ENCODE measurements at places on chromosomes 7 and 10.

- no peak for DNase-seq
Measured at GRCh38 chr7:12583922-12584321, 13.4 kb downstream of the SCIN start.

- DNase-seq = peak; percentile 64
Measured at GRCh38 chr10:61975391-61975932, 74.0 kb downstream of the ARID5B start.

- DNase-seq = no peak
Measured at GRCh38 chr10:124728071-124728829, 15.9 kb downstream of the FAM53B start.

DNA sequence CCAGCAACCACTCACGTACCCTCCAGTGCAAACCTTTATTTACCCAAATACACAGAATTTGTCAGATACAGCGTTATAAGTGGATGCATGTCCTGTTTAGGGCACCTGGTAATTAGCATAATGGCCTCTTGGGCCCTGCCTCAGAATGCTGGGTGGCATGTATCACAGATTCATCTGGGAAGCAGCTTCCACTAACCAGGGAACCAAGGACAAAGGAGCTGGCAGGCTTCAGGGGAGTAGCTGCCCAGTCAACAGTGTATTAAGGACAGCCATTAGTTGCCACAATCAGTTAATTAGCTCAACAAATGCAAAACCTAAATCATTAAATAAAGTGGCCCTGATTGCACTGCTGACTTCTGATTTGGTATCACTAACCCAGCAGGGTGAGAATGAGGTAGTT, 105.7 kb downstream of the RAPGEF5 start:
- peak; percentile 2 for DNase-seq

DNA sequence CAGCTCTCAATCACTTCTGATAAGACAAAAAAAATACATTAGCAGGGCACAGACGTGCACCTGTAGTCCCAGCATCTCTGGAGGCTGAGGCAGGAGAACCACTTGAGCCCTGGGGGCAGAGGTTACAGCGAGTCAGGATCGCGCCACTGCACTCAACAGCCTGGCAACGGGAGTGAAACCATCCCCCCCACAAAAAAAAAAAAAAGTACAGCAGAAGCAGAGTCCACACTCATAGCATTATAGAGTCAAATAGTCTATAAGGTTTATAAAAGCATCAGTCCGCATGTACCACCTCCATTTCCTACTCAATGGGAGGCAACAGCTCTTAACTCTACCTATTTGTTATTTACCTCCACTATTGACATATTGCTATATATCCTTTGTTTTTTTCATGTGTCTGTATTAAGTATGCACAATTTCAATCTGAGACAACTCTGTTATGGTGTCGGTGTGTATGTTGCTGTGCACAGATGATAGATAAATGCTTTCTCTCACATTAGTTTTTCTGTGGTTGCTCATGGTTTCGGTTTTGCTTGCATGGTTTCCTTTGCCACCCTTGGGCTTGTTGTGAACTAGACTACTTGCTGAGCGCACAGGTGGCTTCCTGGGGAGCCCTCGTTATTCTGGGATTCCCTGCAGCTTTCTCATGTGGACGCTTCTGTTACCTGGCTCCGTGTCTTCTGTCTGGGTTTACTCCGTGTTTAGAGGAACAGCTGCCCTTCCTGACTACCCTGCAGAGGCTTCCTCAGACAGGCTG, 40.4 kb downstream of the PROSER2 start:
- no peak for DNase-seq

DNA sequence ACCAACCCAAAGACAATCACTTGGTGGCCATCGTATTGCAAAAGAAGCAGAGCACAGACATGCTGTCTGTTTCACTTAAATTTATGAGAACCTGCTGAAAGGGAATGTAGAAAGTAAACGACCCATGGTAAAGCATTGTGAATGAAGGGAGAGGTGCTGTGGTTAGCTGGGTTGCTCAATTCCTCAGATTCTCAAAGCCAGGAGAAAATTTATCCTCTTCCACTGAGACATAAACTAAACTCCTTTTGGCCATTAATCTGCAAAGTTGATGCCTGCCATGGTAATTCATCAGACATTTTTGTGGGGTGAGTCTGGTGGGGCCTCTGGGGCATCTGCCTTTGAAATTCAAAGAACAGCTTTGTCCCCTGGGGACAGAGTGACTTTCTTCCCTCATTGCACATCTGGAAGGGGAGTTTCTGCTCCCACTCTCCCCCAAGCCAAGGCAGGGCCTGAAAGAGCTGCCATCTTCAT, 951.0 kb downstream of the LRMDA start:
- DNase-seq = no peak

GRCh38 chr10:63250032-63250431, 116.9 kb downstream of the NRBF2 start:
- no peak for DNase-seq

GRCh38 chr7:30396389-30396788, 82.2 kb downstream of the NOD1 start:
- DNase-seq = no peak

GRCh38 chr7:91566402-91566732, 302.1 kb downstream of the FZD1 start:
- no peak for DNase-seq

GRCh38 chr7:94008537-94008936, 4.4 kb upstream of the BET1 start:
- no peak for DNase-seq

GRCh38 chr10:31353574-31353973, 34.6 kb downstream of the ZEB1 start:
- DNase-seq = peak; percentile 3

GRCh38 chr10:56096226-56096517, 264.9 kb downstream of the ZWINT start:
- DNase-seq = no peak

- no peak for DNase-seq
Measured at GRCh38 chr7:6653071-6654003, 16.2 kb downstream of the ZNF316 start.

- DNase-seq = no peak
Measured at GRCh38 chr10:2798336-2799022, 268.9 kb upstream of the PFKP start.

GRCh38 chr10:35613597-35614226, 8.6 kb downstream of the GJD4 start:
- DNase-seq = peak; percentile 5

GRCh38 chr7:98805956-98806838, 63.6 kb downstream of the TMEM130 start:
- DNase-seq = no peak

DNA sequence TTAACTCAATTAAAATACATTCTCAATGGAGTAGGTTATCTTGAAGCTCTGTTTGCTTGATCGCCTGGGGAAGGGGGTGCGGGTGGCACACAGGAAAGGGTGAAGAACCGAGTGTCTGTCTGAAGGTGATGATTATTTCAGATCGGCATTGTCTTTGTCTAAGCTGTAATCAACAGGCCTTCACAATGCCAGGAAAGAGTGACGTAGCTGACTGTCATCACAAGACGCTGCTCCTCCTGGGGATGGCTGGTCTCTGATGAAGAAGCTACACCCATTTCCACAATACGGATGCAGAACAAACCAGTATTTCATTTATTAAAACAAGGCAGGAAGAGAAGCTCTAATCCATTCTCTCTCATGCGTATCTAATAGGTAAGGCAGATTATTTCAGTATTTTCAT, 19.4 kb downstream of the JCAD start:
- no peak for DNase-seq

- DNase-seq = no peak
Measured at GRCh38 chr7:64758151-64758550, 36.1 kb upstream of the ZNF138 start.

- DNase-seq = peak; percentile 1
Measured at GRCh38 chr7:112512451-112513210, 31.8 kb downstream of the LSMEM1 start.

DNA sequence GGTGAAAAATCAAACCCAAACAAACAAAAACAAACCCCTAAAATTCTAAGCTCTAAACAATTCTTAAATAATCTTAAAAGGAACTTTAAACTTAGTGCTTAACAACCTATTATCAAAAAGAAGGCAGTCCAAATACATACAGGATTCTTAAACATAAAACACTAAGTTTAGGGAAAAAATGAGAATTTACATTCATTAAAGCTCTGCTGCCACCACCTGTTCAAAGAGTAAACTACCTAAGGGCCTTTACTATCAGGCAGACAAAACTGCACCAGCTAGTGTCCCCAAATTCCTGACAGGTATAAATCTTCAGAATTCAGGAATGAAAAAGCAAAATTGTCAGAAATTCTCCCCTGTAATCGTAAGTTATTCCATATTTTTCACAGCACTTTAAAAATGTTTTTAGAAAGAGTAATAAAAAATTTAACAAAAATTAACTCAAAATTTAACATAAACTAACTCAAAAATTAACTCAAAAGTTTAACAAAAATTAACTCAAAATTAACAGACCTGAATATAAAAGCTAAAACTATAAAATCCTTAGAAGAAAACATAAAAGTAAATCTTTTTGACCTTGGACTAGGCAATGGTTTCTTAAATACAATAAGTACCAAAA, 55.1 kb downstream of the PDZD8 start:
- DNase-seq = no peak

GRCh38 chr7:43511029-43511428, 71.9 kb upstream of the STK17A start:
- no peak for DNase-seq

DNA sequence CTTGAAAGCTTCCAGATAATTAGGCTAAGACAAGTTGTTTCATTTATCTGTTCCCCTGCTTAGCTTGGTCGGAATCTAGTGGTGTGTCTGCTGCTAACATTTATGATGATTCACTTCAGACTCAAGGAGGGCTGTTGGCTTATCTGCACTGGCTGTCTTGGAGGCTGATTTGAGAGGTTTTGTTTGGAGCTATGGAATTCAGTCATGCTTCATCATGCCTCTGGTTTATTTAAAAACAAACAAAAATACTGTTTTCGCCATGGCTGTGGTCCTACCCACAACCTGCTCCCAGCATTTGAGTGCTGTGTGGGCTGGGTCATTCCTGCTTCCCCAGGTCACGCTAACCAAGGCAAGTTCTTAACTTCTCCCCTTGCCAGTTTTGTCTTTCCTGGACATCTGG, 11.7 kb upstream of the ARPC1B start:
- DNase-seq = no peak

DNA sequence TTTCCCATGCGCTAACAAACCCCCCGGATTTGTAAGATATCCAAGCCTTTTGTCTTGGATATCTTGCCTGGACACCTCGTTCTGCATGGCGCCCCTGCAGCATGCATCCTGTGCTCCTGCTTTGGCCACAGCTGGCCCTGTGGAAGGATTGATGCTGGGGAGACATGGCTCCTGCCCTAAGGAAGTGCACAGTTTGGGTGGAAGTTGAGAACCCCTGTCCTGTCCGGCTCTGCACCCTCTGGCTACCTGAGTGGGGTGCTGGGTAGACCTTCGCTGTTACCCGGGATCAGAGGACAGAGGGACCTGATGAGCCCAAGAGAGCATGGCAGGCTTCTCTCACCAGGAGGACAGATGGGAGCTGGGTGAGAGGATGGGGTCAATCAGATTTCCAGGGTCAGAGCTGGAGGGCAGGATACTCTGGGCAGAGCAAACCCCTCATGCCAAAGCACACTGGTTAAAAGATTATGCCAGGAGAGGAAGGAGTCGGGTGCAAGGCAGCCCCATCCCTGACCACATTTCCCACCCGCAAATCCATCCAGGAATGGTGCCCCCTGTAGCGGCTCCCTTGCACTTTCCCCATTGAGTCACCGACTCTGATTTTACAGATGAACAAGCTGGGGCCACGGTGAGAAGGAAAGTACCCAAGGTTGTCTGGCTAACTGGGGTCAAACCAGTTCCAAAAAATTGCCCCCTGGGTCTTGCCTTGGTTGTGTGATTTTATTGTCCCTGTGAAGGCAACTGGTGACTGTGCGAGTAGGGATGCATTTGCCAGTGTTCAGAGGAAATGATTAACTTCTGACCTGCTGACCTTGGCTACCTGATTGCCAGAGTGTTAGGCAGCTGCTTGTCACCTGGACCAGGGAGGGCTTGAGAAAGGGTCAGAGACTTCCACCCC, 290.1 kb upstream of the ZMIZ1 start:
- DNase-seq = no peak

- no peak for DNase-seq
Measured at GRCh38 chr10:53744746-53745145, 972.2 kb upstream of the MBL2 start.

DNA sequence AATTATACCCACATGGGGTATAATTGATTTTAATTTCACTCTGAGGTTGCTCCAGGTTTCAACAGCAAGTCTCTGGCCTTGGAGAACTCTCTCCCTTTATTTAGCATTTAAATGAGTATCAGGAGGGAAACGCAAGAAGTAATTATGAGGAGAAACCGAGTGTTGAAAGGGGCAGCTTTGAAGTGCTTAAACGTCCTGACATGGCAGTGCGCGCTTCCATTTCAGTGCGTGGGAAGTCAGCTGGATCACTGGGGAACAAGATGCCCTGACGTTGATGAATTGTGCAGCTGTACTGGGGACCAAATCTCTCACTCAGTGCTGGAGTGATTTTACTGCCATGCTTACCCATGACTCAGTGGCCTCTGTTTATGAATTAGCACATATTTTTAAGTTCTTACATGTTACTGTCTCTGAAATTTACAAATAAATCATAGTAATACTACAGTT, 106.0 kb upstream of the PRR15 start:
- no peak for DNase-seq

DNA sequence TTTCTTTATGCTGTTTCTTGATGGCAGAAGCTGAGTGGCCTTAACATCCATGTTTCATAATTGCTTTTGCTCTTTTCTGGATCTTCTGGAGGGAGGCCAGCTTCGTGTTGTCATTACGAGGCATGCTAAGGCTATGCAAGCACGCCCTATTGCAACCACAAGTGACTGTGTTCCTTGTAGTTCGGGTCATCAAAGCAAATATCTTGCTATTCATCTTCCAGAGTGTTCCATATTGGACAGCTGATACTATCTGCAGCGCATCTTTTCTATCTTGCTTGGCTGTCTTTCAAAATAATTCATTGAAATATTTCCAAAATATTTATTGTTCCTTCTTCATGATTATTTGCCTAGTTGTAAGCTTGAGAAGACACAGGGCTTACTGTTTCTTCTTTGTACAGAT, 5.0 kb downstream of the EPHB6 start:
- DNase-seq = no peak

- no peak for DNase-seq
Measured at GRCh38 chr10:101570428-101571270, 17.4 kb downstream of the POLL start.

DNA sequence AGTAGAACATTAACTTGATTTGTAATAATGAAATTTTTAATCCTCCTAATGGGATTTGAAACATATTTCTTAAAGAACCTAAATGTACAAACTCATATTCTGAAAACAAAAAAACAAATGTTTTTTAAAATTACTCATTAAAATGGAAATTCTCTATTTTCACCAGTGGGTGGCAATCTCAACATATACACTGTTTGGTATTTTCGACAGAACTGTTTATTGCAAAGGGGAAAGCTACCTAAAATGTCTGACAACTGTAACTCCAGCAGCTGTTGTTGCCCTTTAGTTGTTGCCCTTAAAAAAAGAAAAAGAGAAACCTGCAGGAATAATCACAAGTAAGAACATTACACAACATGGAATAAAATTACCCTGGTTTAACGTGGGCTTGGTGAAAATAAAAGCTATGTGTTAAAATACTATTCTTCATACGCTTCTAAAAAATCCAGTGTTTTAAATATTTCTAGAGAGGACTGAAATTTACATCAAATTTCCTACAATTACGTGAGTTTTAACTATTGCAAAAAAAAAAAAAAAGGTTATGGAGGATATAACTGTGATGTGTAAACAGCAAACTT, 54.5 kb downstream of the COL1A2 start:
- peak; percentile 61 for DNase-seq

- DNase-seq = no peak
Measured at GRCh38 chr7:114082642-114083165, 163.9 kb upstream of the PPP1R3A start.

GRCh38 chr7:75900617-75901315, 14.2 kb upstream of the POR start:
- no peak for DNase-seq

GRCh38 chr10:58013406-58013805, 254.3 kb downstream of the IPMK start:
- no peak for DNase-seq
